Stimulated activated CD8-positive, alpha-beta memory T cell treated with anti-CD3 and anti-CD28 coated beads, Interleukin-7, amount 100 ng/mL, for 4 hours (primary cell): ENCODE measurements at places on chromosomes 1 and 21.

DNA sequence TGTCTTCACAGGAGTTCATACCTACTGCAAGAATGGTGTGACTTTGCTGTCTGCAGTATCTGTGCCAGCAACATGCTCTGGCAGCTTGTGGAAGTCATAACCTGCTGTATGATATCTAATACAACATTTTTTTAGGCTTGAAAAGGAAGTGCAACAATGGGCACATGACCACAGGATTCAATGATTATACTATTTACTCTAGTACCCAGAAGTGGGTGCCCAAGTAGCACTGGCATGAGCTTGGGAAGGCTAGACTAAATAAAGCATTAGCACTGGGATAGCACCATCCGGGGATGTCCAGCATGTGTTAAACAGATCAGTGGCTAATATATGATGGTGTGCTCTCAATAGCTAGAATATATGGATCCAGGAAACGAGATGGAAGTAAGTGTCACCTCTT is 98.6 kb upstream of the PDE4B start:
- no peak for DNase-seq

DNA sequence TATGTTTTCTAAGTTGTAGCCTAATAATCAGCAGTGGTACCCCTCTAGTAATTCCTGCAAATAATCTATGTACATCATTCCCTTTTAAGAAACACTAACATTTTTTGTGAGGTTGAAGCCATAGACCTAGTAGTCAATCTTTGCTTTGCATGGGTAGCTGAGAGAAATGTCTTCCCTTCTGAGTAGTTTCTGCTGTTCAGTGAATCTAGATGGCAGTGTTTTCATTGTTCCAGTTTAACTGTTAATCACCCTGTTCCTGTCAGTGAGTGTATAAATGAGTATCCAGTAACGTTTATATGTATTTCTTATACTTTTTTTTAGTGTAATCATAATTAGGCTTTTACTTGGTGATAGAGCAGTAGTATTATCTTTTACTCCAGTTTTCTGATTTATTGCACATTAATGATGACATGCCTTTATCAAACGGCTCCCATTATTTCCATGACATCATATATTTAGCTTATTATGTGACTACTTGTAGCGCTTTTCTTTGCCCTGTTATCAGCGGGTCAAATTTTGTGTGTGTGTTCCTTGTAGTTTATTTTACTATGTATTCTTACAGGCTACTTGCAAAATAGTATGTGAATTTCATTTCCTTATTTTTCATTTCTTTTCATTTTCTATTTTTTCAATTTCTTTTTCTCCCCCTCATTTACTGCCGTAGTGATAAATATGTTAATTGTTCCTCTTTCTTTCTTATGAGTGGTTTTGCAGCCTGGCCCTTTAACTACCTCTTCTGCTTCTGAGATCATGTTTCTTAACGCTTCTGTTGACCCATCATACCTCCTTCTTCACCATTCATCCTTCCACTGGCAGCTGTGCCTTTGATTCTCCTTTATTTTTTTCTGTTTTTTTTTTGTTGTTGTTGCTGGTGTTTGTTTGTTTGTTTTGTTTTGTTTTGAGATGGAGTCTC is 18.8 kb downstream of the CEP350 start:
- no peak for DNase-seq

- DNase-seq: no peak
Measured at GRCh38 chr1:40651138-40651857, 14.2 kb downstream of the RIMS3 start.

GRCh38 chr1:239601108-239601507 is 214.7 kb downstream of the CHRM3 start:
- DNase-seq: no peak

DNA sequence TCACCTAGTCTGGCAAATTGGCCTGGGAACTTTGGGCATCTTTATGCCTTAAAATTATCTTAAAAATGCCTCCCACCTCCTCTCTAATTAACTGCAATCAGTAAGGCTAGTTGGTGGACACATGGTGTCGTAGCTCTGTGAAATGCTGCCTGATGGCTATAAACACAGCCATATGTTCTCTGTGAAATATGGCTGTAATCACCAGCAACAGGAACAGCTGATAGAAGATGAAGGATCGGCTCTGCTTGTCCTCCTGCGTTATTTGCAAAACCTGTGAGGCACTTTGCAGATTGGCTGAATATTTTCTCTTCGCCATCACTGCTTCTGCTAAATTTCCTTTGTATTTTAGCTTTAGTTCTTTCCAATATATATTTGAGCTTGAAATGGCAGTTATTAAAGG is 419.6 kb downstream of the RWDD3 start:
- DNase-seq: no peak

DNA sequence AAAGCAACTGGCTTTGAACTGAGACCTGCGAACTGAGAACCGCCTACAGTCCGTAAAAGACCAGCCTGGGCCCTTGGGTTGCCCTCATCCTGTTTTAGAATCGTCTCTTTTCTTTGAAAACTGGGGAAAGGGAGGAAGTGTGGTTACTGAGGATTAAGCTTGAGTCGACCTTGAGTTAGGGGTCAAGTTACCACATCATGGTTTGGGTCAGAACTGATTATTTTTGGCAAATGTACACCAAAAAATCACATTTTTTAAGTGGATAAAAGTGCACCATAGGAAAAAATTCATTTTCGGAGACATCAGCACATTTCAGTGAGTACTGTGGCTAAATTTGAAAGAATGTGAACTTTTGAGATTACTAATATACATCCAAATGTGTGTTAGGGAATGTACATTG is 76.9 kb upstream of the KAZN start:
- DNase-seq: no peak

GRCh38 chr1:68270951-68271350 is 38.6 kb upstream of the WLS start:
- no peak for DNase-seq

GRCh38 chr1:55464550-55464949 is 249.4 kb upstream of the USP24 start:
- no peak for DNase-seq
